ENCODE measurements at places on chromosomes 3 and 15.

DNA sequence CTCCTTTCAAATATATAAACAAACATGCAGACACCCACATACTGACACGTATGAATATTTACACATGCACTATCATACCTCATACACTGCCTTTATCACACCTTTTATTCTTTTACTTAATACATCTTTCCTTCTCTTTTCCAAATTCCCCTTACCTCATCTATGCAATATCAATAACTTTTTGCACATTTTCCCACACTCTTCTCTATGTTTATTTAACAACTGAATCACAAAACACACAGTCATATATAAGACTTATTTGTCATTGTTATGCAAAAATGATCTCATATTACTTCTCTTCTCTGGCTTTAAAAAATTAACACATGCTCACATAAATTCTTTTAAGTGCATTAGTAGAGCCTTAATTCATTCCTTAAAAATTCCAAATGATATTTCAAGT, 461.4 kb downstream of the DIPK2A start:
- no peak for DNase-seq

DNA sequence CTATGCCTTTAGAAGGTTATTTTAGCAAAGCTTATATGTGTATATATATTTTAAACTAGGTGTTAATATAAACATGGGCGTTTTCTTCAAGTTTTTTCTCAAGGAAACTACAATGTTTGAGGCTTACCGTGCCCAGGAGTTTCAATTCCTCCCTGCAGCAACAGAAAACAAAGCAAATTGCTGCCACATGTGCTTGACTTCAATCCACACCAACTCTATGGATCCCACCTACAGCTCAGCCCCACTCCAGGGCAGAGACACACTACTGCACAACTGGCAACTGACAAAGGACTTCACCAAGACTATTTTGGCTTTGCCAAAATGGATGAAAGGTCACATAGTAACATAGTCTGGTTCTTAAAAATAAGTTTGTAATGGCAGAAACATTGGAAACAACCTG, 346.6 kb downstream of the ERC2 start:
- DNase-seq = no peak

GRCh38 chr3:100635273-100635701, 25.9 kb downstream of the ADGRG7 start:
- DNase-seq = peak; percentile 93

GRCh38 chr3:61925721-61926120, 364.4 kb downstream of the PTPRG start:
- DNase-seq = no peak

GRCh38 chr3:106707347-106707746, 669.9 kb upstream of the CCDC54 start:
- DNase-seq = no peak

DNA sequence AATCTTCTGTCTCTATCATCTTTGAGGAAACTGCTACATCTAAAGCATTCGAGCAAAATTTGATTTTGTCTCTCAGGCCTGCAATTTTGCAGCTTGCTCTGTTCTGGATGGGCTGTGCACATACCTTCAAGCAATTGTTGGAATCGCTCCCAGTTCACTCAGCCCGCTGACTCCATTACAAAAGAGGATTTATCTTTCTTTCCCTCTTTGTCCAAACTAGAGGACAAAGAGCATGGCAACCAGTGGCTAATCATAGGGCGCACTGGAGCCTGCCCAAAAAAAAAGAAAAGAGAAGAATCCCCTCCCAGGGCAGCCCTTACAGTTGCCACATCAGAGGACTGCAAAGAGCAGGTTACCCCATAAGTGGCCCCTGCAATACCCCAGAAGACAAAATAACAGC, 49.0 kb upstream of the DUT start:
- DNase-seq = no peak

- DNase-seq = peak; percentile 92
These were observed 30.6 kb upstream of the SLC6A6 start for GRCh38 chr3:14371573-14372474.

GRCh38 chr3:129597087-129597999, 9.1 kb downstream of the PLXND1 start:
- DNase-seq = peak; percentile 88

GRCh38 chr3:146072824-146073223, 88.2 kb downstream of the PLOD2 start:
- no peak for DNase-seq

- DNase-seq = no peak
These were observed 129.1 kb downstream of the HCN4 start for GRCh38 chr15:73239564-73240215.

DNA sequence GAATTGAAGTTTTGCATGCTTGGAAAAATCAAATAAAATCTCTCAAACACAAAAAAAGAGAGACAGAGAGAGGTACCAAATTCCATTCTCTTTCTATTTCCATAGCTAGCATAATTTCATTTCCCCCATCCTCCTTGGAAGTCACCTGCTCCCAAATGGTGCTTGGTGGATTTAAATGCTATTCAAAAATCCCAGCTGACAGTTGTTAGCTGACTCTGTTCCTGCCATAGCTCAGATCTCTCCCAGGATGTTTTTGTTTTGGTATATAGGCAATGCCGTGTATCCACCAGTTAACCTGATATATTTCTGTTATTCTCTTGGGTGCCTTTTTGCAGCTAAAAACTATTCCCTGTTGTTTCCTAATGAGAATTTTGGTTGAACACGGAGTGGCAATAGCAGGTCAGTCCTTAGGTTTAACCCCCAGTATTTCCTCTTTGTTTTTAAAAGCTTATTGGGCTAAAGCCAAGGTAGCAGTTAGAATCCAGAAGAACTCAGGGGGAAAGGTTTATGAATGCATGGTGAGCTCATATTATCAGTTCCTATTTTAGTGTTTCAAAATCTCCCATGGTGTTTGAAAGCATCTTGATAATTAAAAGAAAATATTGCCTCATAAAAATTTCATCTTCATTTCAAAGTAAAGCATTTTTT, 240.0 kb upstream of the GBE1 start:
- DNase-seq = no peak

DNA sequence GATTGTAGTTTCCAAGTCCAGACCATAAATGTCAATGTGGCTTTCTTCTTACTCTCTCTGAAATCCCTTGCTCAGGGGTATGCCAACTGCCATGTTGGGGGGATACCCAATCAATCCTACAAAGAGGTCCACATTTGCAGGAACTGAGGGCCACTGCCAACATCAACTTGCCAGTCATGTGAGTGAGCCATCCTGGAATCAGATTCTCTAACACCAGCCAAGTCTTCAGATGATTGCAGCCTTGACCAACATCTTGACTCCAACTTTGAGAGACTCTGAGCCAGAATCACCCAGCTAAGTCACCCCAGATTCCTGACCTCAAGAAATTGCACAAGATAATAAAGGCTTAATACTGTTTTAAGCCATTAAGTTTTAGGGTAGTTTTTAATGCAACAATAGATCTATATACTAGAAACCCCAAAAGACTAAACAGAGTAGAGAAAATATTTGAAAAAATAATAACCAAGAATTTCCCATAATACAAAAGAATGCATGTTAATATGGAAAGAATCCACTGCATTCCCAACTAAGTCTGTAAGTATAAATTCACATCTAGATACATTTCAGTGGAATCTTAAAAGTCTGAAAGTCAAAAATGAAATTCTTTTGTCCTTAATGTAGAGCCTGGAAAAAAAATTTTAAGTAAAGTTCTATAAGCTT, 22.4 kb downstream of the ISG20 start:
- no peak for DNase-seq

DNA sequence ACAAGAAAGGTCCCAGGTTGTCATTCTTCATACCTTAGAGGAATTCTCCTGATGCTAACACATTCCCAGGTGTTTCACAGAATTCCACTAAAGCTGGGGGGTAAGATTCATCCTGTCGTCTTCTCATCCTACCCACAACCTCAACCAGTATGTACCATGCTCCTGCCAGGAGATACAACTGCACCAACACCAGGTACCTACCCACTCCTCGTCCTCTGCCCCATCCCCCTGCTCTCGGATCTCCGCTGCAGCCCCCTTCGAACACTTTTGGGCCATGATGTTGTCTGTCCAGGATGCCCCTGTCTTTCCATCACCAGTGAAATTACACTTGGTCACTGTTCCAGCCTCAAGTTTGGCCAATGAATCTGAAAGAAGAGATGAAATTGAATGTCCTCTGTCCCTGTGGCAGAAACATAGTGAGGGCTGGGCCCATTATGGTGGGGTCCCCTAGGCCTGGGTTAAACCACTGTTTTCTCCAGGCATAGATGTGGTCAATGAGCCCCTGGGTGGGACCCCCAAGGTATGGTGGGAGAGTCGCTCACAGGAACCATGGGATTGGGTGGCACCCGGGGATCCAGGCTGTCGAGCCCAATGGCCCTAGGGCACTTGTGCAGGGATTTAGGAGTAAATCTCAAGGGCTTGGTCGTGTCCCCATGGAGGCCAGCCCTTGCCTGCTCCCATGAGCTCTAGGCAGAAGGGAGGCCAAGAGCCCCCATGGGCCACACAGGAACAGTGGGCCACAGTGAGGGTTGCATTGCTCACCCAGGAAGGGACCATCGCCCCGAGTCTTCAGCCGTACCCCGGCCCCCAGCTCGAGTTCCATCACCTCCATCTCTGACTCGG, 9.4 kb upstream of the AP3S2 start:
- no peak for DNase-seq

GRCh38 chr3:45701172-45701867, 12.1 kb downstream of the SACM1L start:
- no peak for DNase-seq

GRCh38 chr3:7520059-7520458, 659.1 kb downstream of the GRM7 start:
- no peak for DNase-seq

DNA sequence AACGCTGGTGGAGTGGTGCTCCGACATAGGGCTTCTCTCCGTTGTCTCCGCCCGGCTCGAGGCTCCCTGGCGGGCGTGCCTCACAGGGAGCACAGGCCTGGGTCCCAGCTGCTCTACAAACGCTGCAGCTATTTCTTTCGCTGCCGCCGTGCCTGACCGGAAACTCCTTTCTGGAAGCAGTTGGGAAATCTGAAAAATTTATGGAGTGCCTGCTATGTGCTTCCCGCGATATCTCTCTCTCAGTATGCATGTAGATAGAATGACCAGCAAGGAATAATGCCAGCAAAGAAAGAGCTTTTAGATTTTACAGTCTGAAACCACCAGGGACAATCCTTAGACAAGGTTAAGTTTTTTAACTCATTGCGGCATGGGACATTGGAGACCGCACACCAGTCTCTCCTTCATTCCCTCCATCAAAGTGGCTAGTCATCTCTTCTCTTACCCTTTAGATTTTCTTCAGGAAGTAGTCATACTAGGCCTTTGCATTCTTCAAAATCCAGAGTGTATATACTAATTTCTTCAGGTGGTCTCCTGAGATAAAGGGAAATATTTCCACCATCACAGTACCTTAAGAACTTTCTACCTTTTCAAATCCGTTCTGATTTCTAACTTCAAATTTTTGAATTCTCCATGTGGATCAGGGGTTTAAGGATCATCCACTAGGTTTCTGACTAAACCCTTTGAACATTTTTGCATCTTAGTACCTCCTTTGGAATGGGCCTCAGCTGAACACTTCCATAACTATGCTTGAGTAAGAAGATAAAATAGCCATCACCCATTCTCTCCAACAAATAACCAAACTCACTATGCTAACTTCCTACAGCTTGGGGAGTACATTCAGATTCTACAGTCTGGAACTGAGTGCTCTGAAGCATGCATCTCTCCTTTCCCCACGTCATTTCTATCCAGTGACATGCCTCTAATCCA, 1.1 kb upstream of the NPHP3 start:
- DNase-seq = no peak

DNA sequence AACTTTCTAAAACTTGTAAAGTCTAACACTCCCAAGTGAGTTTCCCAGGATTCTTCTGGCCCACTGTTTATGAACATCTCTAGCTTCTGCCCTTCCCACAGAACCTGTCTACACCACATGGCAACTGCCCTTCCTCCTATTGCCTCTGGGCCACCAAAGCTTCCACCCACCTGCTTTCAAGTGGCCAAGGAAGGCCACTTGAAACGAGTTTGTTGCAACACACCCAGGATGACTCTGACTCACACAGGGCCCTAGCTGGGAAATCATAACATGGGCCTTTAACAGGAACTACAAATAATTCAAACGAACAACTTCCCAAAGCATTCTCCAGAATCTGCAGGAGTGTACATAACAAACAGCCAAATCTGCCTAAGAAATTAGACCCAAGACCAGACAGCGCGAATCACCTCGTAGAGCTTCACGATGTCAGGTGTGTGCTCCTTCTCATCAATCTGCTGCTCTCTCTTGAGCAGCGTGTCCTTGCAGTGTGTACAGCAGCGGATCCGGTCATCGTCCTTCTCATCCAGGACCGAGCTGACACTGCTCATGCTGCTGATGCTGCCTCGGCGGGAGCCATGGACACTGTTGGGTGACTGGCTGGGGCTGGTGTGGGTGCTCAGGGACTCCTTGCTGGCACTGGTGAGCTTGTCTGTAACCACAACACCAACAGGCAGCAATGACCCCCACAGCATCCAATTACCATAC, 16.8 kb downstream of the RBSN start:
- DNase-seq = no peak

GRCh38 chr15:101120987-101121386, 130.9 kb downstream of the CHSY1 start:
- DNase-seq = no peak

DNA sequence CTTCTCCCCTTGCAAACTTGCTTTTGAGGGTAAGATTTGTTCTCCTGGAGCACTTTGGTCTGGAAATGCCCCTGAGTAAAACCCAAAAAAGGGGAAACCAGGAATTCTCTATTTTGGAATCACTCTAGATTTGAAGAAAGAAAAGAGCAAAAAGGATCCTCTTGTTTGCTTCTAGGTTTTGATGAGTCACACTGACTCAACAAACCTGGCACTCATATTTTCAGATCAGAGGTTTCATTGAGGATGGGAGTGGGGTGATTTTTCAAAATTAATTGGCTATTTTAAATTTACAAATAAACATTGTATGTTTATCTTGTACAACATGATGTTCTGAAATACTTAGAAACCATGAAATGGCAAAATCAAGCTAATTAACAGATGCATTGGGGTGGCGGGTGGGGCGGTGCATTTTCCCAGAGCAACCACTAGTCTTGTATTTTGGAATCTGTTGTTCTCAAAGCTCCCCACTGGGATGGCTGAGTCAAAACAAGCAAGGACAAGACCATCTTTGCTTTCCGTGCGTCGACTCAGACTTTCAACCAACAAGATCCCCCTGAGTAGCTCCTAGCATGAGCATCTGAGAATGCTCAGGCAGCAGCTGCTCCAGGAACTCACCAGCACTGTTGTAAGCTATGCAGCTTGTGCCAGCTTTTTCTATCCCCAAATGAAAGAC, 451.4 kb downstream of the WDR72 start:
- DNase-seq = no peak

GRCh38 chr3:158773166-158773565, 28.7 kb upstream of the MFSD1 start:
- no peak for DNase-seq

- DNase-seq = peak; percentile 73
These were observed 61.1 kb upstream of the GPD1L start for GRCh38 chr3:32045091-32045915.

DNA sequence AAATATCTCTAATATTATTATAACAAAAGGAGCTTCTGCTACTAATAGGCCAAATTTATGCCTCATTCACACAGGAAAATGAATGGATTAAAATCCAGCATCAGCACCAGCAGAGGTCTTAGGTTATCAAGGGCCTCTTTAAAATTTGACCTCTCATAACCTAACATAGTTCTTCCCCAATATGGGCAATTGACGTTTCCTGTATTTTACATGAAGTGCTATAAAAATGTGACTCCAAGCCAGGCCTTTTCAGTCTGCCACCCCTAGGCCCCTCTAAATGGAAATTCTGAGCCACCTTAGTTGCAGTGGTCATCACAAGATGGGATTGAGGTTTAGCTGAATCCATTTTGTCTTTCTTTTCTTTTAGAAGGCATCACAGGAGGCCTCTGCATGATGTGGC, 70.1 kb downstream of the CASR start:
- no peak for DNase-seq
